ENCODE measurements at places on chromosomes 2 and 18. TPM values are rescaled to one million over a fixed set of nuclear protein-coding genes. Genes with fewer than 3 reads are reported as not detected.

DNA sequence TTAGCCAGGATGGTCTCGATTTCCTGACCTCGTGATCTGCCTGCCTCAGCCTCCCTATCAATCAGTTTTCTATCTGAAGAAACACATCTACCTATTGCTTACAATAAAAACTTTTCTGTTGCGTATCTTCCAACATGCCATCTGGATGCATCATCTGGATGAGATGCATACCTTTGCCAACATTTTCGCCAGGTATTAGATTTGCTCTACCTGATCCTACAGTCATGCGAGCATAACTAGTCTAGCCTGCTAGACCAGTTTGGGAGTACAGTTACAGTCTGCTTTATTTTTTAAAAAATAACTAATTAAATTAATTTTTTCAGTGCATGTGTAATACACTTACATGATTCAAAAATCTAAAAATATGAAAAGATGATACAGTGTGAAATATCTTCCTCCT lies 334.0 kb upstream of the MEX3C start:
- no peaks in the 10 kb centered on the region for H3K36me3 ChIP-seq
- no peak for DNase-seq
- no peak overlapping the region for H3K4me3 ChIP-seq
- peaks cover 4% of the 10 kb centered on the region for H3K27me3 ChIP-seq

Gene ACTR2
- 517 TPM for total RNA-seq

Gene TMEM178A
- 0.43 TPM for total RNA-seq

DNA sequence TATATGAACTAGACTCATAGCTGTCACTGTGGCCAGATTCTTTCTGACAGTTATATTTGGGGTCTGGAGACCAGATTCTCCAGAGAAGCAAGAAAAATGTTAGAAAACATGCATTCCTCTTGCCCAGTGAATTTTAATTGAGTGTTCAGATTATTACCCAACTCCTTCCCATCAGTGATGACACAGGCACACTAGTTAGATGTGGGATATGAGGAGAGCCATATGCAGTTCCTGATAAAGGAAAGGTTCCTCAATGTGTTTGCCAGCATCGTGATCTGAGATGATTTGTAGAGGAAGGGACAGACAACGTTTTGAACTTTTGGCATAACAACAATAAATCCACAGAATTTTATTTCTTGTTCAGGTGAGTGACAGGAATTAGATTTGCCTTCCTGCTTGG lies 308.6 kb downstream of the PIEZO2 start:
- peaks cover 3% of the 10 kb centered on the region for H3K27me3 ChIP-seq
- DNase-seq, result no peak
- H3K36me3 ChIP-seq, result no peaks in the 10 kb centered on the region
- no peak overlapping the region for H3K27ac ChIP-seq
- H3K4me1 ChIP-seq, result no peaks in the 10 kb centered on the region

DNA sequence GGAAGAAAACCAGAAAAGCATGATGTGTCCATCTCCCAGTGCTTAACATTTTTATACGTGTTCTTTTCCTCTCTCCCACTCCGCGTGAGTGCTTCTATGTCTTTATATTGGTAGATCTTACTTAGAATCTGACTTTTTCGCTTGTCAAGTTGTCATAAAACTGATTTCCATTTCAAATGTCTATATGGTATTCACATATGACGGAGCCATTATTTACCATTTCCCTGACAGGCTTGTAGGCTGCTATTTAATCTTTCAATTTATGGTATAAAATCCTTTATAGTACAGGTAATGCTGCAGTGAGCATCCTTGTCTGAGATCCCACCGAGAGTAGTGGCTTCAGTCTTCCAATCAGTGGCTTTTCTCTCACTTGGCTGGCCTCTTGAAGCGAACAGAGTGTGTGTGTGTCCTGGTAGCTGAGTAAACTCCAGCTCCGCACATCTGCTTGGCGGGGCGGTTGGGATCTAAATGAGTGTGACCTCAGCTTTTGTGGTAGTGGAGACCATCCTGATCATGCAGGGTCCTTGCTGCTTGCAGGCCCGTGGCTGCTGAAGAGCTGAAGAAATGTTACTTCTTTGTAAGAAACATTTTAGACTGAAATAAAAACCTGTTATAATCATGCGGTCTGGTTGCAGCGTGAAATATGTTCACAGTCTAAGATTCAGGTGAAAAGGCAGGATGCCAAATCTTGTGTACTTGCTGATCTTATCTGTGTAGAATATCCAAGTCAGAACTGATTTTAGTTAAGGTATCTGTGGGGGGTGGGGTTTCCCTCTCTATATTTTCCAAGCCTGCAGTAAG lies 40.2 kb downstream of the INPP4A start:
- H3K4me3 ChIP-seq, result peak overlapping the region; percentile 16
- DNase-seq, result no peak
- peak overlapping the region; percentile 75 for H3K27ac ChIP-seq

GRCh38 chr2:108377815-108378630 lies at the start of gene SULT1C4:
Gene SULT1C4, plus strand, starts transcription at chr2:108377954. Its CDS starts 384 bp downstream, at chr2:108378338.
- H3K27ac ChIP-seq, result no peak within 1 kb of the TSS
- DNase-seq, result no peak
- H3K4me1 ChIP-seq, result no peaks in the 10 kb centered on the region
- no peak within 1 kb of the TSS for H3K4me3 ChIP-seq

DNA sequence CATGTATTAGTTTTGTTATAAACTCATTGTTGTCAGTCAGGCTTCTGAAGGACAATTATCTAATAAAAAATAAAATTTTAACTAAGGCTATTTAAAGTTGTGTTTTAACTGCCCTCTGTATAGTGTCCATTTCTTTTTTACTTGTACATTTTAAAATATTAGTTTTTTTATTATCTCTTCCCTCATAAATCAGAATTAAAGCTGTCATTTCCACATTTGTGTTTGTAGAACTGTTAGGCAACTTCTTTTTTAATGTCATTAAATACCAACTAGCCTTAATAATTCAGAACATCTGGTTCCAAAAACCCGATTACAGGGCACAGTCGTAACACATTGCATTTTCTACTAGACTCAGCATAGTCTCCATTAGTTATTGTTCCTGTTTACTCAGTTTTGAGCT lies 1749.0 kb upstream of the CELF4 start:
- H3K36me3 ChIP-seq, result no peaks in the 10 kb centered on the region
- H3K4me1 ChIP-seq, result no peaks in the 10 kb centered on the region
- no peak overlapping the region for H3K27ac ChIP-seq
- DNase-seq, result no peak
- H3K4me3 ChIP-seq, result no peak overlapping the region

- H3K4me1 ChIP-seq, result no peaks in the 10 kb centered on the region
- no peak for DNase-seq
- H3K27me3 ChIP-seq, result no peaks in the 10 kb centered on the region
Observed at GRCh38 chr2:32212295-32212694, 46.6 kb downstream of the SLC30A6 start.

Gene NEU2
- total RNA-seq, result not detected

Gene ASXL3
- not detected for total RNA-seq

- H3K4me1 ChIP-seq, result peaks cover 76% of the 10 kb centered on the region
- DNase-seq, result peak; percentile 89
- H3K36me3 ChIP-seq, result peaks cover 91% of the 10 kb centered on the region
- no peaks in the 10 kb centered on the region for H3K27me3 ChIP-seq
- H3K27ac ChIP-seq, result peak overlapping the region; percentile 98
Observed at GRCh38 chr2:97718051-97718882, 4.9 kb downstream of the ZAP70 start.

- no peak overlapping the region for H3K4me3 ChIP-seq
- no peaks in the 10 kb centered on the region for H3K36me3 ChIP-seq
- no peak for DNase-seq
- no peaks in the 10 kb centered on the region for H3K27me3 ChIP-seq
- no peaks in the 10 kb centered on the region for H3K4me1 ChIP-seq
Observed at GRCh38 chr2:217418544-217418943, 558.7 kb upstream of the TNP1 start.

GRCh38 chr2:47935071-47935470 lies 28.8 kb upstream of the FBXO11 start:
- H3K27ac ChIP-seq, result no peak overlapping the region
- peaks cover 5% of the 10 kb centered on the region for H3K4me1 ChIP-seq
- no peak overlapping the region for H3K4me3 ChIP-seq
- H3K36me3 ChIP-seq, result no peaks in the 10 kb centered on the region
- H3K27me3 ChIP-seq, result peaks cover 9% of the 10 kb centered on the region

- no peaks in the 10 kb centered on the region for H3K27me3 ChIP-seq
- H3K27ac ChIP-seq, result no peak overlapping the region
- H3K4me3 ChIP-seq, result no peak overlapping the region
- H3K4me1 ChIP-seq, result no peaks in the 10 kb centered on the region
- DNase-seq, result no peak
- H3K36me3 ChIP-seq, result peaks cover 8% of the 10 kb centered on the region
Observed at GRCh38 chr18:79217979-79218604, 148.9 kb downstream of the ATP9B start.

Gene MERTK
- 0.35 TPM for total RNA-seq

- H3K27me3 ChIP-seq, result peaks cover 15% of the 10 kb centered on the region
- no peak for DNase-seq
- peaks cover 2% of the 10 kb centered on the region for H3K4me1 ChIP-seq
- no peak overlapping the region for H3K27ac ChIP-seq
Observed at GRCh38 chr2:200665626-200666453, 80.0 kb downstream of the AOX1 start.

GRCh38 chr2:179049546-179050311 lies at the start of gene CCDC141:
Gene CCDC141, minus strand, starts transcription at chr2:179050137. Its CDS starts 196 bp downstream, at chr2:179049941.
- no peaks in the 10 kb centered on the region for H3K36me3 ChIP-seq
- peak; percentile 18 for DNase-seq
- peaks cover 26% of the 10 kb centered on the region for H3K4me1 ChIP-seq
- peak within 1 kb of the TSS; percentile 66 for H3K27ac ChIP-seq
- no peaks in the 10 kb centered on the region for H3K27me3 ChIP-seq

GRCh38 chr2:95275151-95275515 lies 884 bp downstream of the PROM2 start:
- no peak overlapping the region for H3K27ac ChIP-seq
- H3K36me3 ChIP-seq, result no peaks in the 10 kb centered on the region
- DNase-seq, result no peak
- no peak overlapping the region for H3K4me3 ChIP-seq

DNA sequence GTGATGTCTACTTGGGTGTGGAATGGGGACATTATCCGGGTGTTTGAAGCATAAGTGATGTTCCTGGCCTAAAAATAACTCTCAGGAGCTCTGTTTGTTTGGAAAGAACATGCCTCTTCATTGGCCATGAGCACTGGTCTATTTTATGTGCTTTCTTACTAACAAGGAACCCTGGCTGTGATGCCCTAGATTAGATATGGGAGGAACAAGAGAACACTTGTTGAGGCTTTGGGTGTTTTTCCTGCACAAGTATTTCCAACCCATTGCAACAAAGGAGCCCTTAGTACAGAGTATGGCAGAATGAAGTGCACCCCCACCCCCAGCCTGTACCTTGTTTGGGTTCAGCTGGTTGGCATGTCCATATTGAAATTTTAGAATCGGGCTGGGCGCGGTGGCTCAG lies 95.9 kb downstream of the SLC4A3 start:
- no peak for DNase-seq
- H3K4me1 ChIP-seq, result no peaks in the 10 kb centered on the region
- H3K27me3 ChIP-seq, result peaks cover 11% of the 10 kb centered on the region
- no peaks in the 10 kb centered on the region for H3K36me3 ChIP-seq

Gene KLHL14
- total RNA-seq, result not detected

Gene CPO
- total RNA-seq, result not detected

- no peaks in the 10 kb centered on the region for H3K4me1 ChIP-seq
- DNase-seq, result no peak
- H3K4me3 ChIP-seq, result no peak overlapping the region
- no peaks in the 10 kb centered on the region for H3K27me3 ChIP-seq
- no peaks in the 10 kb centered on the region for H3K36me3 ChIP-seq
Observed at GRCh38 chr18:29188760-29189159, 1011.8 kb upstream of the CDH2 start.

DNA sequence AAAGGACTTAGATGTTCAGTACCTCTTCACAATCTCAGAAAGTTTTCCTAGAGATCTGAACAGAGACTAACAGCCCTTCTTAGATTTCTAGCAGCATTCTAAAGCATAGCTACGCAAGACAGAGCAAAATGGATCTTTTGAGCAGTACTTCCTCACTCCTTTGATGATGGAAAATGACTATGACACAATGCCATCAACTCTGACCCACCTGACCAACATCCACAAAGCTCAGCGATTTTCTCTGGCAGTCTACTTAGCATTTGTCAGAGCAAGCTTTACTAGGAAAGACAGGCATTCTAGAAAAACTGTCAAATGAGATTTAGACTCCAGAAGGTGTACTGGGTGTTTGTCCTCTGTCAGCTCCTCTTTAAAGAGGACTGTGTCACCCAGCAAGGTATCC lies 180.9 kb upstream of the ACVR2A start:
- no peaks in the 10 kb centered on the region for H3K27me3 ChIP-seq
- no peak for DNase-seq
- peak overlapping the region; percentile 86 for H3K27ac ChIP-seq
- peaks cover 8% of the 10 kb centered on the region for H3K36me3 ChIP-seq
- H3K4me1 ChIP-seq, result peaks cover 25% of the 10 kb centered on the region

DNA sequence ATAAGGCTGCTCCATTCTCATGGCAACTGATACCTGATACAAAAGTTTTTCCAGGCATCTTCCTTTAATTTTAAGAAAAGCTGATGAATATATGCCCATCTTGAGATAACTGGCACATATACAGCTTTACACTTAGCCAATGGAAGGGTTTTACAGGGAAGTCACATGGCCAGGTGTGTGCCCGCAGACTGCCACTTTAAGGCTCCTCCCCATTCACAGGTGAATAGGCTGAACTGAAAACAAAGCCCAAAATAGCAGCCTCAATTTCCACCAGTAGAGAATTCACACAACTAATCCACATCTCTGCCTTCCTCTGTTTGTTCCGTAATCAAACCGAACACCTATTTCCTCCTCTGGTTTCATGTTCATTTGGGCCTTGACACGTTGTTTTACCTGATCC lies 9.8 kb upstream of the ME2 start:
- no peak for DNase-seq
- no peaks in the 10 kb centered on the region for H3K4me1 ChIP-seq

DNA sequence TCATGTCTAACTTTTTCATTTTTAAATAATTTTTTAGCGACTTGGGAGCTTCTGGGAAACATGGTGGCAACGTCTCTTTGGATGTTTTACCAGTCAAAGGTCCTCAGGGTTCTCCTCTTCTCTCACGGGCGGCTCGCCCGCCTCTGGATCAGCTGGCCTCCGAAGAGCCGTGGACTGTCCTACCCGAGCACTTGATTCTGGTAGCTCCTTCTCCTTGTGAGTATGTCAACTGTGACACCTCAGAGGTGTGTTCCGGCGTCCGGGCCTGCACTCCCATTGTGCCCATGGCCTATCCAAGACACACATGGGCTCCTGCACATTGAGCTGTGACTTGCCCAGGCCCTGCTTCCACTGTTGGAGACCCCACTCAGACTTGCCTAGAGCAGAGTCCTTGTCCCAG lies 104.3 kb downstream of the CEP192 start:
- H3K4me1 ChIP-seq, result no peaks in the 10 kb centered on the region
- DNase-seq, result no peak
- no peak overlapping the region for H3K4me3 ChIP-seq
- no peak overlapping the region for H3K27ac ChIP-seq

- peaks cover 2% of the 10 kb centered on the region for H3K4me1 ChIP-seq
- H3K27me3 ChIP-seq, result no peaks in the 10 kb centered on the region
- H3K36me3 ChIP-seq, result peaks cover 26% of the 10 kb centered on the region
- DNase-seq, result no peak
Observed at GRCh38 chr2:42742740-42743658, 20.9 kb downstream of the OXER1 start.

Gene FBXO15
- 1.1 TPM for total RNA-seq

Gene C2orf80
- total RNA-seq, result not detected

- no peak for DNase-seq
- H3K27ac ChIP-seq, result no peak overlapping the region
- H3K27me3 ChIP-seq, result no peaks in the 10 kb centered on the region
- H3K4me1 ChIP-seq, result no peaks in the 10 kb centered on the region
Observed at GRCh38 chr18:57738078-57738477, 65.0 kb downstream of the ATP8B1 start.

All from activated CD4-positive, alpha-beta memory T cell treated with anti-CD3 and anti-CD28 coated beads, Interleukin-2, amount 10 ng/mL, durations not matched to agents 7 days and 5 days (primary cell).